ENCODE measurements at places on chromosomes 2 and 18.

- no peak for DNase-seq
Observed at GRCh38 chr18:31303771-31304170, 14.2 kb upstream of the DSG1 start.

GRCh38 chr2:239544918-239545465, 144.2 kb upstream of the HDAC4 start:
- DNase-seq = no peak

DNA sequence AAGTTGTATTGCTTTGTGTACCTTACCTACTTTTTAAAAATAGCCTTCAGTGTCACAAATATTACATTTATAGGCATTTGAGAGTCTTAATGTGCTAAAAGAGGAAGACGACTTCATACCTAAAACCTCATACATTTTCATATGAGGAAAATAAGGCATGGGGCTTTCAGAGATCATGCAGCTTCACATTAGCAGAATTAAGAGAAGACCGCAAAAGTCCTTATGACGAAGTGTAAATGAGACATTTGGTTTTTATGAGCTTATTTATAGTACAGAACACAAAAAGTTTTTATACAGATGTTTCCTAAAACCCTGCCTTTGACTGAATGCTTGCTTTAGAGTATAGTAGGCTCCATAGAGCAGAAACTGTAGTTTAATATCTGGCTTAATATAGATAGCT, 10.1 kb upstream of the CCDC138 start:
- no peak for DNase-seq

DNA sequence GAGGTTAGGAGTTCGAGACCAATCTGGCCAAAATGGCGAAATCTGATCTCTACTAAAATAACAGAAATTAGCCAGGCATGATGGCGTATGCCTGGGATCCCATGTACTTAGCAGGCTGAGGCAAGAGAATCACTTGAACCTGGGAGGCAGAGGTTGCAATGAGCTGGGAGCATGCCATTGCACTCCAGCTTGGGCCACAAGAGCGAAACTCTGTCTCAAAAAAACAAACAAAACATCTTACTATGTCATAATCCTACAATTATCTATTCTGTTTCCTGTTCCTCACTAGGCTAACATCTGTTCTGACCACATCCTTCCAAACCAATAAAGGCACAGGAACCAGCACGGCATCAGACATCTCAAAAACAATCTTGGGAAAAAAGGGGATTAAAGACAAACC, 361.8 kb upstream of the UBE2E3 start:
- DNase-seq = no peak

DNA sequence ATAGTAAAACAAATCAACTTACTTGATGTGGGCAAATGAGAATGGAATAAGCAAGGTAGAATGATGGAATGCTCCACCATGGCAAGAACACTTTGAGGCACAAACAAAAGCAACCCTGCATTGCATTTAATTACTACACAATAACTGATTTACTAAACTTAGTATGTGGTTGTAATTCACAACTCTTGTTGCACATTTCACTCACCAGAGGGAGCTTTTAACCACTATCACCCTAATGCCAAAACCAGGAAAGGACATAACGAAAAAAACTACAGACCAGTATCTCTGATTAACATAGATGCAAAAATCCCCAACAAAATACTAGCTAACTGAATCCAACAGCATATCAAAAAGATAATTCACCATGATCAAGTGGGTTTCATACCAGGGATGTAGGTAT, 659.8 kb downstream of the CPS1 start:
- no peak for DNase-seq

DNA sequence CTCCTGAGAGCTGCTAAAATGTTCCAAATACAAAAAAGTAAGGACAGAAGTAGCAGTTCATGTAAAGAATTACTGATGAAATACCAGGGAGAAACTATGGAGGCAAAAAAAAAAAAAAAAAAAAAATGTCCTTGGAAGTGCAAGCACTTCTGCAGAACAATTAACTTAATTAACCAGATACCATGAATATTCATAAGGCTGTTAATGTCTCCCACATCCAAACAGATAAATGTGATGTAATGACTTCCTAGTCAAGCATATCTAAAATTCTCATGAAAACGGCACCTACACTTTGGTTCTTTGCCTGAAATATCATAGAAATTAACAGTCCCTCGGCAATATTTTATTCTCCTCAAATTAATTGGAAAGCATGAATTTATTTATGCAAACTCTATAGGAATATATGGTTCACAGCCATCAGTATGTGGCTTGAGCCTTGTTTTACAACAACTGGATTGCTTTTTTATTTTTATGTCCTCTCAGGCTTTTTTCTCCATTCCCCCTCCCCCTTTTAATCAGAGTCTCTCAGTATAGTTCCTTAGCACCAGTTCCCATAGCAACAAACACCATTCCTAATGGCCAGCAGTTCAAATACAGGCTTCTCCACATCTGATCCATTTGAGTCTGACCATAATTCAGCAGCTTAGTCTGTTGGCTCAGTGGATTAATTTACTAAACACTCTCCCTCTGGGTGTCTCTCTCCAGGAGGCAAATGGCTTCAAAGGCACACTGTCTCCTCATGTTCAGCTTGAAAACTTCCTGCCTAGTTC, 97.1 kb downstream of the ITGA4 start:
- no peak for DNase-seq

GRCh38 chr2:71926876-71927756, 220.5 kb downstream of the CYP26B1 start:
- no peak for DNase-seq

DNA sequence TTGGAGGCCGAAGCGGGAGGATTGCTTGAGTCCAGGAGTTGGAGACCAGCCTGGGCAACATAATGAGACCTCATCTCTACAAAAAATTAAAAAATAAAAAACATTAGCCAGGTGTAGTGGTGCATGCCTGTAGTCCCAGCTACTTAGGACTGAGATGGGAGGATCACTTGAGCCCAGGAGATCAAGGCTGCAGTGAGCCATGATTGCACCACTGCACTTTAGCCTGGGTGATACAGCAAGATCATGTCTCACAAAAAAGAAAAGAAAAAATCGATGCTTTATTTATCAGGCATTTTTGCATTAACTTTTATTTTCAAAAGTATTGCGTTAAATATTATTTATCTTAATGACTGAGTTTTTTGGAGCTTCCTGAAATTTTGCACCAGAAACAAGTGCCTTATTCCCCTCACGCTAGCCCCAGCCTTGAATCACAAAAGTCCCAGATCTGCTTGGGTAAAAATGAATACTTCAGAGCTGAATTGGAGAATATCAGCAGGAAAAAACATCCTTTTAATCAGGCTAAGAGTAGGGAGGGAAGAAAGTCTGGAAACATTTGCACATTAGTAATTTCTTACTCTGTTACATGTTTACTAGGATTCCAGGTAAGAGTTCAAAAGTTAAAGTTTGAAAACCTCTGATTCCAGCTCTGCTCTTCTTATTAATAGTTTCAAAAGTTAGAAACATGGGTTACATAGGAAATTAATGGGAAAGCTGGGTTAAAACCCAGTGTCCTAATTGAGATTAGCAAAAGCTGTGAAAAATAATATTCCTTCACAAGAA, 296.8 kb upstream of the FBXO11 start:
- DNase-seq = no peak

GRCh38 chr2:143937723-143938350, 582.1 kb downstream of the ZEB2 start:
- DNase-seq = no peak

DNA sequence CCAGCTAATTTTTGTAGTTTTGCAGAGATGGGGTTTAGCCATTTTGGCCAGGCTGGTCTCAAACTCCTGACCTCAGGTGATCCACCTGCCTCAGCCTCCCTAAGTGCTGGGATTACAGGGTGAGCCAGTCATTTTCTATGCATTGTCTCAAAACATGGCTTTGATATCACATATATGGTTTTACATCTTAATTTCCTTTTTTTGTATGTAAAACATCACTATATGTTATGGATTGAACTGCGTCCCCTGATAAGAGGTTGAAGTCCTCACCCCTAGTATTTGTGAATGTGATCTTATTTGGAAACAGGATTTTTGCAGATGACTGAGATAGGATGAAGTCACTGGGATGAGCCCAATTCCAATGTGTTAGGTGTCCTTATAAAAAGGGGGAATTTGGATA, 89.8 kb upstream of the MYCN start:
- no peak for DNase-seq

DNA sequence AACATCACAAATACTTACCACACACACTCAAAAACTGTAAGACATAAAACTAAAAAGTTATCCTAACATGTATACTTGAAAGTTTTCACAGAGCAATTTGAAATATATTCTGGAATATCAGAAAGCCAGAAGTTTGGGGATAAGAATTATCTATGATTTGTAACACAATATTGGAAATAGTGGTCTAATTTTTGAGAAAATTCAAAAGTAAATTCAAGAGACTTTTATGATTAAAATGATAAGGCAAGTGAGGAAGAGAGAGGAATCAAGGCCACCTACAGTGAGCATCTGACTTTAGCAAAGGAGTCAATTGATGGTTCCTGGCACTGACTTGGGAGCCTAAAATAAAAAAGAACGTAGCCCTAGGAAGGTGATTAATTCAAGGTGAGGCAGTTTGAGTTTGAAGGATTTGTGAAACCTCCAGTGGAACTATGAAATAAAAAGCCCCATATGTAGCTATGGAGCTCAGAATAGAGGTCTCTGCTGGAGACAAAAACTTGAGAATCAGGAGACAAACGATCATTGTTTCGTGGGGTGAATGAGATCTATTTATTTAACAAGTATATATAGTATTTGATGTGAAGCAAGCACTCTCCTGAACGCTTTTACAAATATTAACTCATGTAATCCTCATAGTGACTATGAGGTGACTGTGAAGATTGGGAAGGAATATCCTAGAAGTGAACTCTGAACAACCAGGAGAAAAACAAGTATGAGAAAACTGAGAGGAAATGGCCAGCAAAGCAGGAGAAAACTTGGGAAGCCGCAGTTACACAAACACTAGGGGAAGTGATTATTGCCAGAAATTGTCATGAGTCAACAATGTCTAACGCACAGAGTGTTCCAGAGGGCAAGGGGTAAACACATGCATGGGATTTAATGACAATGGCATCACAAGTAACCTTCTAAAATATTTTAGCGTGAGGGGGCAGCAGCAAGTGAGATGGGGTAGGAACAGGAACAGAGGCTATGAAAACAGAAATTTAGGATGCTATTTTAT, 12.8 kb downstream of the TFPI start:
- DNase-seq = no peak

DNA sequence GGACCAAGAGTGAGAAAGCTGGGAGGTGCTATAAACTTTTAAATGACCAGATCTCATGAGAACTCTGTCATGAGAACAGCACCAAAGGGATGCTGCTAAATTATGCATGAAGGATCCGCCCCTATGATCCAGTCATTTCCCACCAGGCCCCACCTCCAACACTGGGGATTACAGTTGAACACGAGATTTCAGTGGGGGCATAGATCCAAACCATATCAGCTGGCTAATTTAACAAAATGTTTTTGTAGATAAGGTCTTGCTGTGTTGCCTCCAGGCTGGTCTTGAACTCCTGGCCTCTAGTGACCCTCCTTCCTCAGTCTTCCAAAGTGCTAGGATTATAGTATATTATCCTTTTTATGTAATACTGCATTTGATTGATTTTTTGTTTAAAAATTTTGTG, 56.0 kb downstream of the NBEAL1 start:
- DNase-seq = no peak

- DNase-seq = no peak
Observed at GRCh38 chr2:208235860-208236259, 19.0 kb downstream of the IDH1 start.

GRCh38 chr2:43349904-43350303, 123.5 kb upstream of the ZFP36L2 start:
- DNase-seq = no peak

DNA sequence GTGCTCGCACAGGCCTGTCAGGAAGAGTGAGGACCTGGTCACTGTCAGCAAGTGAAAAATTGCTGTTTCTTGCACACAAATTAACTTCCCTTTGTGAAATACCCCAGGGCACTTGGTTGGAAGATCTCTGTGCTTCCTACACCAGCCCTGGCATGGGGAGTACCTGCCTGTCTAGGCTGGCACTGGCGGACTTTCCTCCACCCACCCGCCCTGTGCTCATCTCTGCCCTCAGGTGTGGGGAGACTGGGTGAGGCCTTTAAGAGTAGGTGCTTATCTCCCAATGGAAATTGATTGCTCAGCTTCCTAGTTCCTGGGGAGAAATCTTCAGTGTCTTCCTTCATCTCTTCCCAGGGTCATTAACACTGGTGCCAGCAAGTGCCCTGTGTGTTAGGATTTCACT, 42.1 kb downstream of the IMPA2 start:
- DNase-seq = no peak

DNA sequence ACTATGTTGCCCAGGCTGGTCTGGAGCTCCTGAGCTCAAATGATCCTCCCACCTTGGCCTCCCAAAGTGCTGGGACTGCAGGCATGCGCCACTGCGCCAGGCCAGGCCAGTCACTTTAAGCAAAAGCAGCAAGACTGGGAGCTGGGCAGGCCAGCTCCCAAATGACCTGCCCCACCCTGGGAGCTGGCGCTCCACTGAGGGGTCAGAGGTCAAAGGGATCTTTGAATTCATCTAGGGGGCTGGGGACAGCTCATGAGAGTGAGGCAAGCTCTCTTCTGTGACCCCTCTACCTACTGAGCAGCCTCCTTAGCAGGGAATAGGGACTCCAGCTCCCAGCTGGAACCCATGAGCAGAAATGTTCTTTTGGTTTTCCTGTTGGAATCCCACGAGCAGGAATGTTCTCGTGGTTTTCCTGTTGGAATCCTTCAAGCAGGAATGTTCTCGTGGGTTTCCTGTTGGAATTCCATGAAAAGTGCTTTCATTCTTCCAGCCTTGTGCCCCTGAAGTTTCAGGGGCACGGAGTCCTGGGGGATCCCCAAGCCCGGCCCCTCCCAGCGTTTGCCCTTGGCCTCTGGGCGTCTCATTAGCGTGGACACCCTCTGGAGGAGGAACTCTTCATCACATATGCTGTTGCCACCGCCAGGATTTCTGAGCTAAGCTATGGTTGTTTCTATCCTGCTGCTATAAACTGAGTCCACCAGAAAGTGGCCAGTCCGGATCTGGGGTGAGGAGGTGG, 162.0 kb upstream of the HAAO start:
- DNase-seq = no peak

DNA sequence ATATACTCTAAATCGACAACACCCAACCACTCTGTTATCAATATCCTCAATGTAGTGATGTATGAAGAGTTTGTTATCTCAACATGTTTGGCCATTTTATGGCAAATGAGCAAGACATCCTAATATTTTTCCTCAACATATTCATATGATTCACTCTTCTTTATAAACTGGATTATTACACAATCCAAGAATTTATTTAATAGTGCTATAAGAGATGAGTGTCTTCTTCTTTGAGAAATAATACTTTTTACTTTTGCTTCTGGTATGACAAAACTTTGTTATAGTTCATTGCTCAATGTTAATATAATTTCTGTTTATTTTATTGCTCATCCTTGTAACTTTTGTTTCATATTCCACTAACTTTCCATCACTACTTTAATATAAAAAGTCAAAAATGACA, 44.3 kb downstream of the SCN9A start:
- DNase-seq = no peak
